Bronchial epithelial cell (primary cell): ENCODE measurements at places on chromosomes 12 and 14.

GRCh38 chr12:102883204-102883799 is 33.7 kb downstream of the PAH start:
- DNase-seq, result peak; percentile 26

- no peak for DNase-seq
Measured at GRCh38 chr12:10861366-10861765, 12.1 kb upstream of the PRR4 start.

DNA sequence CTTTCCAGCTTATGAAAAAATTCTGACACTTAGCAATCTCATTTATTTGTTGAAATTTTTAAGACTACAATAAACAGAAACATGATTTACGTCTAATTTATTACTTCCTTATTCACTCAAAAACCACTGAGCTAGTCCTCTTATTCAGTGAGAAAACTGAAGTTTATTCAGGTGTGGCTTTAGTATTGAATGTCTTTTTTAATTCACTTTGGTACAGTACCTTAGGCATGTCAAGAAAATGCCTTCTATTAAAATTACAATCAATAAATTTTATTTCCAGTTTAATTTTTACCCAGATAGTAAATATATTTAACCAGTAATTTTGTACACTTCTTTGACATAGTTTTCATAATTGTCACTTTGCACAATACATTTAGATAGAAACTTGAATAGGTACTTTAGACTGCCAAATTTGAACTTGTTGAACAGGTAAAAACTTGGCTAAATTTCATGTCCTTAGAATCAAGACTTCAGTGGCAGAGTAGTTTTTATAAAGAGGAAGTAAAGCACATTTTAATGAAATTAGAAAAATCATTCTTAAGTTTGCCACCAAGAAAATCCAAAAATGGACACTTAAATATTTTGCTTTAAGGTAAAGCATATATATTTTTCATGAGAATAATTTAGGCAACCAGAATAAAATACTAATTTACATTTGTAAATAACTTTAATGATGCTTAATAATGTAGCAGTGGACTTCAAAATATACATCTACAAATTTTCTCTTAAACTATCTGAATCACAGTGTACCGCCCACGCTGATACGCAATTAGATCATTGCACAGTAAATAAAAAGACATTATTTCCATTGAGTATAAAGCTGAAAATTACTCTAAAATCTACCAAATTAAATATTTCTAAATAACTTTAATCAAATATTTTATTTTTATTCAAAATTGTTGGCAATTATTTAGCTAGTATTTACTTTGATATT is 159.1 kb downstream of the RASSF9 start:
- peak; percentile 39 for DNase-seq

DNA sequence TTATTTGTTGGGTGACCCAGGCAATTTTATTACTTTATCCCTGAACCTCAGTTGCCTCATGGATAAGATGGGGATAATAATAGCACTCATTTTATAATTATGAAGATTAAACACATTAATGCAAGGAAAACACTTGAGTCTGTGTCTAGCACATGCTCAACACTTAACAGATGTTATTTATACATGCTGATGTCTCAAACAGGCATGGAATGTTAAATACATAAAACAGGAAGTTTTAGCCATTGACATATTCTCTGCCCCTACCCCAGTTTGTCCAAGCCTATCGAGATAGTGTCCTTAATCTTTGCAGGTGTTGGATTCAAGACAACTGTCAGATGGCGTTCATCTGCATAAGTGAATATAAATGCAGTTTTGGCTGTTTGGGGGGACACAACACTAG is 109.8 kb downstream of the SCAF11 start:
- no peak for DNase-seq

- no peak for DNase-seq
Measured at GRCh38 chr14:82528016-82528415, 994.4 kb upstream of the SEL1L start.

DNA sequence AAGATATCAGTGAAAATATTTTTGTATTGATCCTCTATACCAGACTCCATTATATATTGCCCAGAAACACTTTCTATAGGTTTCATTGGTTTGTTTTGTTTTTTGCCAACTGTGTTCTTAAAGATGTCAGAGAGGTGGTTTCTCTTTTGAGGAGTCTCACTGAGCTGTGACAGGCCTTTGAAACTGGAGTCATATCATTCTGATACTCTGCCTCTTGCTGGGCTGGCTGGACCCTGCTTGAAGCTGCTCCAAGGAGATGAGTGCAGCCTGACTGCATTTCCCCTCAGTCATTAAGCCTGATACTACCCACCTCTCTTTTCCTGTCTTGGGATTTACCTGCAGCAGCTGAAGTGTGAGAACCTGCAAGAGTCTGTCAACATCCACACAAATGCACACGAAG is 16.4 kb upstream of the TAS2R30 start:
- no peak for DNase-seq

DNA sequence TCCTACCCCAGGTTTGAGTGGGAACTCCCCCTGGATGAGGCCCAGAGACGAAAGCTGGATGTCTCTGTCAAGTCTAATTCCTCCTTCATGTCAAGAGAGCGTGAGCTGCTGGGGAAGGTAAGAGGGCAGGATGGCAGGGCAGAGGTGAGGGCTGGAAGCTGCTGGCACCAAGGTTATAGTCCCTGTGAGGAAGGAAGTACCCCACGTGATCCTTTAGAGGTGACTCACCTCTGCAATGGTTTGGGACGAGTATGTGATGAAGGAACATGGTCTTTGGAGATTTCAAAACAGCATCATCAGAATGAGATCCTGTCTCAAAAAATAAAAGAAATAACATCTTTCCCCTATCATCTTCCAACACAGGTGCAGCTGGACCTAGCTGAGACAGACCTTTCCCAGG is 9.2 kb upstream of the MYL6B start:
- DNase-seq, result no peak

DNA sequence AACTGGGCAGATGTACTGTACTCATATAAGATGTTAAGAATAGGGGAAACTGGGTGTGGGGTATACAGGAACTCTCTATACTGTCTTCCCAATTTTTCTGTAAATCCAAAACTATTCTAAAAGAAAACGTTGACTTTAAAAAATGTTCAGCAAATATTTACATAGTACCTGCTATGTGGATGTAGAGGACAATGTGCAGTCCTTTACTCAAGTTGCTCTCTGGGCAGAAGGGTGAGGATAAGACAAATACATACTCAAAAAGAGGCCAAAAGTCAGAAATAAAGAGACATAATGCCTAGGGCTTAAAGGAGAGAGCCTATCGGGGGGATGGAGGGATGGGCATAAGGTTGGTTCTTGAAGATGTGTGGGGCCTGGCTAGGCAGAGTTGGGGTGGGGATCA is 44.7 kb downstream of the PPP1R36 start:
- DNase-seq, result no peak

- no peak for DNase-seq
Measured at GRCh38 chr12:25752710-25753309, 199.7 kb upstream of the LMNTD1 start.

GRCh38 chr12:102369876-102370275 is 110.5 kb downstream of the IGF1 start:
- DNase-seq, result no peak

DNA sequence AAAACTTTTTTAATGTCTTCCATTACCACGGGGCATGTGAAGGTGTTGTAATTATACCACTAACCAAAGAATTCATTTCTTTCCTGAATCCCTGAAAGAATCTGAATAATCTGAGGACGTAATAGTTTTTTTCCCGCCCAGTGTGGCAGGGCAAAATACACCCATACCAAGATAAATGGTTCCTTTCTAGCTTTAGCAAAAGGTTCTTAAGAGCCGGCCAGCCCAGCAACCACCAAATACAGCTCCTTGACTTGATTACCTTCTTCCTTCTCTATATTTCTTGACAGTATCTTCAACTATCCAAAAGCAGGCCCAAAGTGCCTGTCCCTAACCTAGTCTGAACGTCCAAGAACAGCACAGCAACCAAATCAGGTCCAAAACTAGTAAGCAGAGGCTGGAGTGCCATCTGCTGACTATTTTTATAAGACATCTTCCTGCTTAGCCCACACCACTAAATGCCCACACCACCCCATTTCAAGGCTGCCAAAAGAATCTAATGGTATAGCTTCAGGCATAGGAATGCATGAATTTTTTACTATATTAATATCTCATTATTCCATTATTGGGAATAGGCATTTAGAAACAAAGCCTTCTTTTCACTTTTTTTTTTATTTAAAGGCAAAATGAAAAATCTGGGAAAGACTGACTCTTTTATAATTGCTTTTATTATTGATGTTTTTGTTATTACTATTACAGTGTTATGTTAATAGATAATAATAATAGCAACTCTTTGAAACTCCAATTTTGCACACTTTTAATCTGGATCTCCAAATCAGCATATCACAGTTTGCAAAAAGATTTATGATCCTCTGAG is 524.4 kb downstream of the MED13L start:
- DNase-seq, result peak; percentile 45
